ENCODE measurements at places on chromosomes 3 and 15. TPM values are rescaled to one million over a fixed set of nuclear protein-coding genes. Genes with fewer than 3 reads are reported as not detected.

DNA sequence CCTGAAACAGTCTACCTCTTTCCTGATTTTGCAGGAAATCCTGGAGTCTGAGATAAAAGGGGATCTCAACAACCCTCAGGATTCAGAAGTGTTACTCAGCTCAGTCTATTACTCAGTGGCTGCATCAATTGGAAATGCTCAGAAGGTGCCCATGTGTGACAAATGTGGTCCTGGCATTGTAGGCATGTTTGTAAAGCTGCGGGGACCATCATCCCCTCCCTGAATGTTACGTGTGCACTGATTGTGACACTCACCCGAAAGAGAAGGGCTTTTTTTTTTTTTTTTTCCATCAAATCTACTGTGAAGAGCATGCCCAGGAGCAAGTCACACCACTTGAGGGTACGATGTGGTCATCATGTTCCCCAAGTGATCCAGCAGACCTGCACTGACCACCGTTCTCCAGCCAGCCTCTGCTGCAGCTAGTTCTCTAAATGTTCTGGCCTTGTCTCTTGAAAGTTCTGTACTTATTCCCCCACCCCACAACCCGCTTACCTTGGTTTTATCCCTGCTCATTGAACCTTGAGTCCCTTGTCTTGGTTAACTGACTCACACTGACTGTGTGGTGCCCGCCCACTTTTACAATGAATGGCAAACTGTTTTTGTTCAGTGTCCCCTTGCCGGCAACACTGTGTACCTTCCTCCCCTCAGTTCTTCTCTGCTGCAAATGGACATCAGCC, 19.8 kb downstream of the ST3GAL6 start:
- no peak for DNase-seq

- no peak for DNase-seq
These were observed 175.5 kb downstream of the CFAP20DC start for GRCh38 chr3:58874248-58874741.

- DNase-seq, result no peak
These were observed 5.8 kb downstream of the TOPBP1 start for GRCh38 chr3:133655731-133656515.

DNA sequence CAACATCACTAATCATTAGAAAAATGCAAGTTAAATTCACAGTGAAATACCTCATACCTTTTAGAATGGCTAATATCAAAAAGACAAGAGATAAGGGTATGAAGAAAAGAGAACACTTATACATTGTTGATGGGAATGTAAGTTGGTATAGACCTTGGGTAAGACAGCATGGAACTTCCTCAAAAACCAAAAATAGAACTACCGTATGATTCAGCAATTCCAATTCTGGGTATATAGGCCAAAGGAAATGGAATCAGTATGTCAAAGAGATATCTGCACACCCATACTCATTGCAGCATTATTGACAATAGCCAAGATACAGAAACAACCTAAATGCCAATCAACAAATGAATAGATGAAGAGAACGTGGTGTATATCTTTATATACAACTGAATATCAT, 166.8 kb upstream of the LRRN1 start:
- no peak for DNase-seq

GRCh38 chr3:20215636-20216035, 29.6 kb upstream of the SGO1 start:
- DNase-seq, result no peak

GRCh38 chr3:138059261-138059660, 49.3 kb downstream of the CLDN18 start:
- DNase-seq, result peak; percentile 70

- DNase-seq, result no peak
These were observed 25.5 kb downstream of the TBC1D2B start for GRCh38 chr15:78052001-78052401.

- DNase-seq, result no peak
These were observed 15.1 kb downstream of the SH2D7 start for GRCh38 chr15:78107471-78107870.

- peak; percentile 34 for DNase-seq
These were observed 44.2 kb upstream of the STT3B start for GRCh38 chr3:31488475-31489017.

DNA sequence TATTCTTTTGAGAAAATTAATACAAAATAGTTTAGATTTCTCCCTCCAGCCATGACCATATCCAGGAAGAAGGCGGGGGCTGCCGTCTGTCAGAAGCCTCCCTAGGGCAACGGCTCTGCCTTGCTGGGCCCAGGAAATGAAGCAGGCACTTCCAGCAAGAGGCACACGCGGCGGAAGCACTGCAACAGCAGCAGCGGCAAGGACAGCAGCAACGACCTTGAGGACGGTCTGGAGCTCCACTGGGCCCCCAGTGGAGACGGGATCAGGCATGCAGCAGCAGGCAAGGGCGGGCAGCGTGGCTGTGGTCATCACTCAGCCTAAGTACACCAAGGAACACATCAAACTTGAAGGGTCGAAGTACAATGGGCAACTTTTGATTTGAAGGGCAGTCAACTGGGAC, 61.3 kb upstream of the EPHA6 start:
- DNase-seq, result no peak

- DNase-seq, result no peak
These were observed 23.3 kb downstream of the CCDC13 start for GRCh38 chr3:42749753-42750231.

DNA sequence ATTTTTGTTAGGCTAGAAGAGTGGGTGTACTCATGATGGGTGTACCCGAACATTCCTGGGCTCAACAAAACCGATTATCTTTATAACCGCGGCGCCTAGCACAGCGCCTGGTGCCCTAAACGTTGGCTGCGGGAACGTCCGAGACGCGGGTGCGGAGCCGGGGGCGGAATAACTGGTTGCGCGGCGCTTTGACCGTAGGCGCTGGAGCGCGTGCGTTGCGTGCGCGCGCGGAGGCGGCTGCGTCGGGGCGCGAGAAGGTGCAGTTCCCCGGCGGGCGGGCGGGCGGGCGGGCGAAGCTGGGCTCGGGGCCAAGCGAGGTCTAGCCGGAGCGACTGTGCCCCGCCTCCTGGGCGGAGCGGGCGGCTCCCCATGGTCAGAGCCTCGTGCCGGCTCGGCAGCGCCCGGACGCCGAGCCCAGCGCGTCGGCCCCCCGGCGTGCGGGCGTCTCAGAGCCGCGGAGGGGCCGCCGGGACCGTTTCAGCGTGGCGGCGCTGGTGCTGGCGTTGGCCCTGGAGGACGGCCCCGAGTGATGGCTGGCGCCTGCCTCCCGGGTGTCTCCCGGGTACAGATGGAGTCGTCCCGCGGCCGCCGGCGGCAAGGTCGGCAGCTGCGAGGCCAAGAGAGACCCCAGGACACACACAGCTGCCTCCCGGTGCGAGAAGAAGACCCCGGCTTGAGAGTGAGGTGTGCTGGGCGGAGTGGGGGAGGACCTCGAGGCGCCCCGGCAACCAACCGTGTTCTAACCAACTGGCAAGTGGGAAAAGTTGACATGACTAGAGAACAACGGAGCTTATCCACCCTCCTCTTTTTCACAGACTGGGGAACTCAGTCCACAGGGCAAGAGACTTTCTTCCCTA, at the start of gene PLAAT1:
Gene PLAAT1 (plus strand): TSS at position 373 of the 857 bp plus-strand sequence. CDS start 14,429 bp downstream, outside the sequence.
- no peak for DNase-seq

GRCh38 chr15:61158504-61159407, 70.3 kb downstream of the RORA start:
- peak; percentile 29 for DNase-seq

Gene PDCD6IP
- total RNA-seq, result 88.0 TPM

Gene GOLGA6L25
- total RNA-seq, result not detected

DNA sequence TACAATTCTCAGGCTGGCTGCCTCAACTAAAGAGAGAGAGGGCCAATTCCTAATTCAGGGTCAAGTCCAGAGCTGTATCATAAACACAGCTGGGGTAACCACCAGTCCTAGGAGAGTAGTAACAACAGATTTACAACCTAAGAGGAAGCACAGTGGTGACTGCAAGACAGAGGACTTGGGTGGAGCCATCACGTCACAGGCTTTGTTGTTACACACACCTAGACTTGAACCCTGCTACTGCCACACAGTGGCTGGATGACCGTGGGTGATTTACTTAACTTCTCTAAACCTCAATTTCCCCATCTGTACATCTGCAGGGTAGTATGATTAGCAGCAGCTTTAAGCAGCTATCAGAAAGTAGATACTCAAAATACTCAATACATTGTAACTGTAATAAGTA, 78.6 kb downstream of the MYLK start:
- DNase-seq, result no peak

GRCh38 chr3:100754563-100755334, 45.5 kb downstream of the TFG start:
- DNase-seq, result no peak

GRCh38 chr3:17054301-17054981, 169.7 kb downstream of the PLCL2 start:
- DNase-seq, result no peak

Gene DUOXA2
- total RNA-seq, result 0.42 TPM

Gene GOLGA6A
- total RNA-seq, result not detected

- DNase-seq, result no peak
These were observed 121.2 kb downstream of the MECOM start for GRCh38 chr3:169542331-169542751.

DNA sequence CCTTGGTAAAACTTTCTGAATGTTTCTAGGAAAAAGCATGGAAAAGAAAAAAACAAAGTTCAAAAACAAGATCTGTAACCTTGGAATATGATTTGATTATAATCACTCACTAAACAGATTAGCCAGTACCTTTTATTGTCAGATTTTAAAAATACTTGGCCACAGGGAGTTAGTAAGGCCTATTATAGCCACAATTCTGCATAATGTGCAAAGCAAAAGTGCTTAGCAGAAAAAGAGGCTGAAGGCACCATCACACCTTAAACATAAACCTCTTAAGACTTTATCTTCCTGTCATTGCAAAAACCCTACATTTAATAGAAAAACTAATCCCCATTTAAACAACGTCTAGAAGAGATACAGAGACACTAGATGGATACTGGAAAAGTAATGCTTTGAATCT, 41.8 kb downstream of the CHSY1 start:
- no peak for DNase-seq

Gene EPHB1
- under 0.01 TPM for total RNA-seq

DNA sequence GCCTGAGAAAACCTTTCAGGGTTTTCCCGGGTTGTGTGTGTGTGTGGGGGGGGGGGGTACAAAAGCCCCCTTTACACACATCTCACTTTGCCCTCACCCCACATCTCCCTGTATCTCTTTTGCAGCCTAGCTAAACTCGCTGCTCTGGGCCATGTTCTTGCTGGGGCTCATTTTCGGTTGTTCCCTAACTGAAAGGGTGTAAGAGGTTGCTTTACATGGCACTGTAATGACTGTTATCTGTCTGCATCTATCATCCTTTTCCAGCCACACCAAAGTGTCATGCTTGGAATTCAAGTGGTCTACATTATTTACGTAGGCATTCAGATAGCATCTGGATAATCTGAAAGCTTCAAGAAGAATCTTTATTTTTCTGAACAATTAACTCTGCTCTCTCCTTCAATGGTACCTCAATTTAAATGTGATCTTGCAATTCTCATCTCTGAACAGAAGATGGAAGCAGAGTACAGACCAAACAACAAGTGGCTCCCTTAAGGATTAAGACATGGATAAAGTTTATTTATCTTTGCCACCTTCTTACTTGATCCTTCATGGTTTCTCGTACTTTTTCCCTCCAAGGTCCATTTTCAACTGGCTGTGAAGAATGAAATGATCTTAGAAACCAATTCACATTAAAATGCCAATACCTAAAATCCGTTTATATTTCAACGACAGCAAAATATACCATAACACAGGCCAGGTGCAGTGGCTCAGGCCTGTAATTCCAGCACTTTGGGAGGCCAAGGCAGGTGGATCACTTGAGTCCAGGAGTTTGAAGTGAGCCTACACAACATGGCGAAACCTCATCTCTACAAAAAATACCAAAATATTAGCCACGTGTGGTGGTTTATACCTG, 34.9 kb downstream of the DCLK3 start:
- no peak for DNase-seq

DNA sequence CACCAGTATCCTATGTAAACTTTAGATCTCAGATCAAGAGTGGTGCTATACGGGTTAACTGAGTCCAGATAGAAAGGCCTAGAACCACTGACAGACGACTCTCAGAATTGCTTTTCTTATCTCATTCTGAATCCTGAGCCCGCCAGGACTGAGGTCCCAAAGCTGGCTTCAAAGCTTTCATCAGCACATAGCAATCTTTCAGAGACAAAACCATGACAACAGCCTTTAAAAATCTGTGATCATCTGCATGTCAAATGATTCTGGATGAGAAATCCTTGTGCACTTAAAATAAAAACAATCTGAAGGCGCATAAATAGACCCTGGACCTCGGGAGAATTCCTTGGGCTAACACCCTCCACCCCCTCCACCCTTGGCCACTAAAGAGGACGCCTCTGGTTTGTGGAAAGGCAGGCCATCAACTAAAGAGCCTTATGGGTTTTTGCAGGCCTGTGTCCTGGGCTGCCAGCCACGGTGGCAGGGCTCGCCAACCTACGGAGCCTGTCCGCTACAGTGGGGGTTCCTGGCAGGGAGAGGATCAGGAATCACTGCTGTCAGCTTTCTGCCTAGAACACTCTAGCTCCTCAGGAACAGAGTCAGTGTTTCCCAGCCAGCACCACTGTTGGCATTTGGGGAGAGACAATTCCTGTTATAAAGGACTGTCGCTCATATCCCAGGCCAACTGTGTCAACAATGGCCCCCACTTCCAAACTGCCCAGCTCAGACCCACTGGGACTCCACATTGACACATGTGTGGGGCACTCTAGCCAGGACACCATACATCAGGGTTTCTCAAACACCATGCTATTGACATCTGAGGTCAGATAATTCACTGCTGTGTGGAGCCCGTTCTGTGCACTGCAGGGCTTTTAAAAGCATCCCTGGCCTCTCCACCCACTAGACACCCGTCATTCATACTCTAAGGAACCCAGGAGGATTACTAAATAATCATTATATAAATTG, 20.2 kb downstream of the TLE3 start:
- no peak for DNase-seq

DNA sequence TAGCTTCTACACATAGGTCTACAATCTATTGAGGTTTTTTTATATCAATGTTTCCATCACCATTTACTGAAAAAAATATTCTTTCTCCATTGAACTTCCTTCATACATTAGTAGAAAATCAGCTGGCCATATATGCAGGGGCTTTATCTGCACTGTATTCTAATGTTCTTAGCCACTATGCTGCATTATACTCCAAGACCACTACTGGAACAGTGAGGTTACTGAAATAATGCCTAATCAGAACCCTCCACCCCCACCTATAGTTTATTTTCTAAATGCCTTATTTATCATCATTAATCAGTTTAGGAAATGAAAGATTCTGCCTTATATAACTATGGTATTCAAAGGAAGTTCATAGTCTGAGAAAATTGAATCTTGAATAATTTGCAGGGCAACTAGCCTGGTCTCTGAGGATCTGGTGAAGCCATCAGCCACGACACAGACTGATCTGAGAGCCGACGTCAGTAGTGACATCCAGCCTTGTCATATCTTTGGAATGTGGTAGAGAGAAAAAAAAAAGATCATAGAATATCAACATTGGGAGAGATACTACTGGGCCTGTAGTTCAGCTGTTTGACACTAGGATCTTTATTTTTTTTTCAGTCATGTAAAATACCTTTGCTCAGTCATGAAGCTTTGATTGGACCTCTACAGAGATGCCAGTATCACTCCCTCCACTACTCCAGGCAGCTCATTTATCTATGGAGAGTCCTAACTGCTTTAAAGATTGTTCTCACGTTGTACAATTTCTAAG, 66.6 kb downstream of the P3H2 start:
- no peak for DNase-seq

Gene KLHL40
- total RNA-seq, result 0.17 TPM

Measured in esophagus muscularis mucosa (tissue), 4 donors.